ENCODE measurements at places on chromosomes 5 and 9. TPM values are rescaled to one million over a fixed set of nuclear protein-coding genes. Genes with fewer than 3 reads are reported as not detected.

DNA sequence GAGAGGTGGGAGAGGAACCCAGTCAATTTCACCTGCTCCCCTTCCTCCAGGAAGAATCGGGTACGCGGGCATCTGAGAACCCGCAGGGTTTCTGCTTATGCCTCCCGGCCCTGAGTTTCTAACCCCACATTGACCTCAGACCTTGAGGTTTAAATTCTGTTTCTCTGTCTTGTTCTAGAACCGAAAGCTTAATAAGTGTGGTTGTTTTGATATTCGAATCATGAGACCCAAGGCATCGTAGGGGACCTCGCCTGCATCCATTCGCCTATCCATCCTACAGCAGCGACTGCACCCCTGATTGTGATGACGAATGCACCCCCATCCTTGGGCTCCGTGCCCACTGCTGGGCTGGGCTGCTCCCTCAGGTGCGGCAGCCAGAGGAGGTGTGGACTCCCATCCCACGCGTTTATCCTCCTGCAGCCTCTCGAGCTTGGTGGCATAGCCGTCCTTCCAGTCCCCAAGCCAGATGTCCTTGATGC, 80.8 kb upstream of the IER5L start:
- no peak for DNase-seq

- no peak for DNase-seq
These were observed 9.9 kb downstream of the HNRNPH1 start for GRCh38 chr5:179613460-179614071.

- no peak for DNase-seq
These were observed 309.8 kb downstream of the NFIB start for GRCh38 chr9:14004110-14004509.

DNA sequence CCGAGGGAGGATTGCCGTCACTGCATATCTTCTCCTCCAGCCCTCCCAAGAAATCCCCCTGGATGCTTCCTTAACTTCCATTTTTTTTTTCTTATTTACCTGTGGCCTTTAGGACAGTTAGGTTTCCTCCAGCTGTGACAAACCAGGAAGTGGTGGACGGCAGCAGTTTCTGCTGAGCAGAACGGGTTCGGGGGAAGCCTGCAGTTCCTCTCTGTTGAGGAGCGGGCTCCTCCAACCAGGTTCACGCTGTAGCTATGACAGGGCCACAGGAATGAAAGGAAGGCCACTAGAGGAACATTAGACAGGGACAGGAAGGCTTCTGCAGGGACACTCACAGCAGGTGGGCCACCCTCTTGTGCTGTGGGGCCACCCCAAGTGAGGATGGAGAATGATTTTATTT, 76.7 kb upstream of the SYK start:
- no peak for DNase-seq

DNA sequence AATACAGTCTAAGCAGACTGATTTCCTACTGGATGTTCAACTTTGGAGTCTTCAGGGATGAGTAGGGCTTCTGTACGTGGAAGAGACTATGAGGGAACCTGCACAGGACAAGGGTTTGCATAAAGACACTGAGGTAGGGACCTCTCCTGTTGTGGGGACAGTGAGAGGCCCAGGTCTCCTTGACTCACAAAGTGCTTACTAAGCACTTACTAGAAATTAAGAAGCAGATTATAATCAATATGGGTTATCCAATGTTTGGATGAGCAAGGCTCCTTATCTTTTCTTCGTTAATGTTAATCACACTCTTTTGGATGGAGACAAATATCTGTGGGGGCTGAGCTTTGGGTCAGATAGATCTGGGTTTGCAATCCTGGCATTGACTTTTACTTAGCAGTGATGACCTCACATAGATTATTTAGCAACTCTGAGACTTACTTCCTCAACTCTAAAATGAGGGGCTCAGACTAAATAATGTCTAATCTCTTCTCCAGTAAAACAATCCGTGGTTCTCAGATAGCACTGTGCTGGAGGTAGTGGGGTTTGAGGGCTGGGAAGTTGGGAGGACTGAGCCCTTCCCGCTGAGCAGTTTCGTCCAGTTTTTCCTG, 45.9 kb downstream of the PDCD1LG2 start:
- peak; percentile 35 for DNase-seq

DNA sequence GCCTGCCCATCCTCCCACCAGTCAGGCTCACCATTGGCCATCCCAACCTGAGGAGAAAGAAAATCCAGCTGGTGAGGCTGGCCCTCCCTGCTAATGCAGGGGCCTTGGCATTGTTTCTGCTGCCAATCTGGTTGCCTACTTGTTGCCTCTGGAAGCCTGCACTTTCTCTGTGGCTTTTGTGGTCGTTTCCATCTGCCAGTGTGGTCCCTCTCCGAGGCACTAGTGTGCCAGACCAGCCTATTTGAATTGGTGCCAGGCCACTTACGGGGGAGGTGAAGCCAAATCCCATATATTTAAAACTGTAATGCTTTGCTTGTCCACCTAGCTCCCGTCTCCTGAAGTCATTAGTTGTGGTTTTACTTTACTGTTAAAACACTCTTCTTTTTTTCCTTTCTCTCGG, 213.4 kb upstream of the ADAMTSL1 start:
- DNase-seq = peak; percentile 50

DNA sequence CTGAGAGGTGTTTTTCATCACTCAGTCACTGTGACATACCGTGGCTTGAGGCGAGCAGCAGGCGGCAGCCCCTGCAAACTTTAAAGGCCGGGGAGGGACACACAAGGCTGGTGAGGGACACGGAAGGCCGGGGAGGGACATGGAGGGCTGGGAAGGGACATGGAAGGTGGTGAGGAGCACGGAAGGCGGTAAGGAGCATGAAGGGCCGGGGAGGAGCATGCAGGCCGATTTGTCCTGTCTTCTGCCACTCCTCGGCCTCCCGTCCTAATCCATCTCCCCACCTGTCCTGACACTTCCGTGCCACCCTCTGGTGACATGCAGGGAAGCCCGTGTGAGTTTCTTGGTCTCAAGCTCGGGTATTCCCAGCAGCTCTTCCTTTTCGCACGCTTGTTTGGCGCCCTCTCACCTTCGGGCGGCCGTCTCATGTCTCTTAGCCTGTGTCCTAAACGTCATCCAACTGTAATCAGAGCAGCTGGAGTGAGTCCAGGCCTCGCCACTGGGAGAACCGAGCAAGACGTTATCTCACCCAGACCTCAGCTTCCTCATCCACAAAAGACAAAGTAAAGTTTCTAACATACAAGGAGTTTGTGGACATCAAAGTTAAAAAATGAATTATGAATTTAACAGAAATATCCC, 126.5 kb downstream of the MRPL36 start:
- DNase-seq = peak; percentile 24

SPINK5 gene
- under 0.01 TPM for total RNA-seq

MCIDAS gene
- total RNA-seq = not detected

GTF2H2C gene
- 36.1 TPM for total RNA-seq

TPPP gene
- total RNA-seq = under 0.01 TPM

RETREG1 gene
- total RNA-seq = 0.64 TPM

MARCOL gene
- total RNA-seq = not detected

IL9 gene
- total RNA-seq = not detected

DAB2IP gene
- 47.9 TPM for total RNA-seq

PHF2 gene
- total RNA-seq = 15.5 TPM

TICAM2 gene
- 7.1 TPM for total RNA-seq

NR6A1 gene
- total RNA-seq = under 0.01 TPM

ZBTB5 gene
- 12.5 TPM for total RNA-seq
